ENCODE measurements at places on chromosomes 4 and X.

- no peak for DNase-seq
Observed at GRCh38 chr4:10162341-10163000, 45.9 kb upstream of the WDR1 start.

DNA sequence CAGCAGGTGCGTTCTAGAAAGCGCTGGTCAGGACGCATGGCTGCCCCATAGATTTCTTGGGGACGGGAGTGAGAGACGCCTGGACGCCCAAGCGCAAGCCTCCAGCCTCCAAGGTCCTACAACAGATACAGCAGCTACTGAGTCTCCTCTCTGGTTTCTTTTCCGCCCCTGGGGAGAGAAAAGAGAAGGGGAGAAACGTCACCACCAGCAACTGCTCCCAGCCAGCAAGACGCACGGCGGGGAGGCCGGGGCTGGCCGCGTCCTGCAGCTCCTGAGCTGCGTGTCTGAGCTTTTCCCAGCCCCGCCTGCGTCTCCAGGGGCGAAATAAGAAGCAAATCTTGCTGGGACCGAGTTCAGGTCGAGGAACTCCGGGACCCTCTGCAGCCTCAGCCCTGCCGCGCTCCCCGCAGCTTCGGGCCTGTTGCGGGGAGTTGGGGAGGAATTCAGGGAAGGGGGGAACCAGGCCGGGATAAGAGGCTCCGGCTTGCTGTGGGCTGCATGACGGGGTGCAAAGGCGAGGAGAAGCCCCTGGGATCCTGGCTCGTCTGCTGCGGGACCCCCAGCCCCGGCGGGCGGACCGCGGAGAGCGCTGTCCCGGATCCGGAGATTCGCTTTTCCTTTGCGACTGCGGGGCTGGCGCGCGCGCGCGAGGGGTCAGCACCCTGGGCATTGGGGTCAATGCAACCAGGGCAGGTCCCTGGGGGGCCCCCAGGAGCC, 6.8 kb upstream of the SHOX start:
- DNase-seq, result no peak

GRCh38 chr4:85807247-85807950, 332.4 kb downstream of the ARHGAP24 start:
- no peak for DNase-seq

- no peak for DNase-seq
Observed at GRCh38 chr4:165388756-165389155, 9.9 kb downstream of the CPE start.

- DNase-seq, result peak; percentile 9
Observed at GRCh38 chrX:21373637-21374162, 518 bp upstream of the CNKSR2 start.

- no peak for DNase-seq
Observed at GRCh38 chrX:105526431-105526830, 295.9 kb upstream of the NRK start.

DNA sequence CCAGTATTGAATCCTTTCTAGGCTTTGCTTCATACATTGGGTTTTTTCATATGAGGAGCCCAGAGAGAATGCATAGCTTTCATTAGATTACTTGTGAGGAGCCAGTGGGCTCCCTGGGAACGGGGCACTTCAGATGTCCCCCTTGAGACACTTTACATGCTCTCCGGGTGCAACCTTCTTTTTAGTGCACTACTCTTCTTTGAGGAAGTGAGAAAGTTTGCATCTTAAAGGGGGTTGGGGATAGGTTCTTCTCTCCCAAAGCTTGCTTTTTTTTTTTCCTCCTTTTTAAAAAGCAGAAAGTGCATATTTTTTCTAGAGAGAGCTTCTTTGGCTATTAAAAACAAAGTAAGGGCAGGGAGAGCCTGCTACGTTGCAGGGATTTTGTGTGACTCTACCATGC, 4.3 kb downstream of the HADH start:
- DNase-seq, result no peak

GRCh38 chrX:18995221-18995620, 11.3 kb upstream of the PHKA2 start:
- DNase-seq, result no peak

- DNase-seq, result no peak
Observed at GRCh38 chrX:16848541-16848940, 21.6 kb downstream of the RBBP7 start.

DNA sequence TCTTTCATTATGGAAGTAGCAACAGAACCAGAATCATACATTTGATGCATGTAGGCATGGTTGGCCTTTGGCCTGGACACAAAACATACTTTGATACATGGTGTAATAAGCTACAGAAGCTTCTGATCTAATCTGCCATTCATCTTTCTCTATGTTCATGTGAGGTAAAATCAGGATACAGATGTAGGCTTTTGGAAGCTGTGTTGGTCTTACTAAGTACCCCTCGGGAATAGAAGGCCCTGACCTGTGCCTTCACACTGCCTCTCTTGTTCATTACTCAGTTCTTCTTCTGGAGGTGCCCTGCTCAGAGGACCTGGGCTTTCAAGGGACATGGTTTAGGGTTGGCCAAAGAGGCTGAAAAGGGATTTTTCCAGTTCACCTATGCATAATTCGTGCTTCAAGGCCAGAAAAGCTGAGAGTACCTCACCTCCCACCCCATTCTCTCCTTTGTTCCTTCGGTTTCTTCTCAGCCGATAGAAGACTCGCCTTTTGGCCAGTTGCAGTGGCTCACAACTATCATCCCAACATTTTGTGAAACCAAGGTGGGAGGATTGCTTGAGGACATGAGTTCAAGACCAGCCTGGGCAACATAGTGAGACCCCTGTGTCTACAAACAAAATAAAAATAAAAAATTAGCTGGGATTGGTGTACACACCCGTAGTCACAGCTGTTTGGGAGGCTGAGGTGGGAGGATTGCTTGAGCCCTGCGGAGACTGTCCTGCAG, 25.9 kb downstream of the SNX25 start:
- DNase-seq, result no peak

GRCh38 chr4:125677665-125678307, 363.0 kb downstream of the FAT4 start:
- no peak for DNase-seq

GRCh38 chr4:42489095-42489494, 91.8 kb downstream of the SHISA3 start:
- DNase-seq, result no peak

GRCh38 chr4:101337688-101338087, 9.6 kb downstream of the PPP3CA start:
- DNase-seq, result no peak

DNA sequence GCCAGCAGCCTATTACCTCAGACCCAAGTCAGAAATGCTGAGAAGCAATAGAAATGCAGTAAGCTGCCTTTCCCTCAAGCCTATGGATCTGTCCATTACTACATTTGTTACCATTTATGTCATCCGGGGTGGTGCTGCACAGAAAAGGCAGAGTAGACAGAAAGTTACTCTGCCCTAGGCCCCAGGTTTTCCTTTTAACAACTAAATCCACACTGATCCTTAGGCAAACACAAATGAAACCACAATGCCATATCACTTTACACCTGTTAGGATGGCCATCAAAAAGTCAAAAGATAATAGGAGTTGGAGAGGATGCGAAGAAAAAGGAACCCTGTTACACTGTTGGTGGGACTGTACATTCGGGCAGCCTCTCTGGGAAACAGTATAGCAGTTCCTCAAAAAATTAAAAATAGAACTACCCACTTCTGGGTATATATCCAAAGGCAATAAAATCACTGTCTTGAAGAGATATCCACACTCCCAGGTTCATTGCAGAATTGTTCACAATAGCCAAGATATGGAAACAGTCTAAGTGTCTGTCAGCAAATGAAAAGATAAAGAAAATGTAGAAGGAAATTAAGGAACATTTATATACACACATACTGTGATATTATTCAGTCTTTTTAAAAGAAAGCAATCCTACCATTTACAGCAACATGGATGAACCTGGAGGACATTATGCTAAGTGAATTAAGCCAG, 186.3 kb downstream of the NWD2 start:
- no peak for DNase-seq

DNA sequence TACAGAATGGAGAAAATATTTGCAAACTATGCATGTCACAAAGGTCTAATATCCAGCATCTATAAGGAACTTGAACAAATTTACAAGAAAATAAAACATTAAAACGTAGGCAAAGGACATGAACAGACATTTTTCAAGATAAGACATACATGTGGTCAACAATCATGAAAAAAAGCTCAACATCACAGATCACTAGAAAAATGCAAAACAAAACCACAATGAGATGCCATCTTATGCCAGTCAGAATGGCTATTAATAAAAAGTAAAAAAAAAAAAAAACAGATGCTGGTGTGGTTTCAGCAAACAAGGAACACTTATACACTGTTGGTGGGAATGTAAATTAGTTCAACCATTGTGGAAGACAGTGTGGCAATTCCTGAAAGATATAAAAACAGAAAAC, 75.8 kb upstream of the IL13RA2 start:
- DNase-seq, result no peak
